ENCODE measurements at places on chromosomes 2 and 18.

DNA sequence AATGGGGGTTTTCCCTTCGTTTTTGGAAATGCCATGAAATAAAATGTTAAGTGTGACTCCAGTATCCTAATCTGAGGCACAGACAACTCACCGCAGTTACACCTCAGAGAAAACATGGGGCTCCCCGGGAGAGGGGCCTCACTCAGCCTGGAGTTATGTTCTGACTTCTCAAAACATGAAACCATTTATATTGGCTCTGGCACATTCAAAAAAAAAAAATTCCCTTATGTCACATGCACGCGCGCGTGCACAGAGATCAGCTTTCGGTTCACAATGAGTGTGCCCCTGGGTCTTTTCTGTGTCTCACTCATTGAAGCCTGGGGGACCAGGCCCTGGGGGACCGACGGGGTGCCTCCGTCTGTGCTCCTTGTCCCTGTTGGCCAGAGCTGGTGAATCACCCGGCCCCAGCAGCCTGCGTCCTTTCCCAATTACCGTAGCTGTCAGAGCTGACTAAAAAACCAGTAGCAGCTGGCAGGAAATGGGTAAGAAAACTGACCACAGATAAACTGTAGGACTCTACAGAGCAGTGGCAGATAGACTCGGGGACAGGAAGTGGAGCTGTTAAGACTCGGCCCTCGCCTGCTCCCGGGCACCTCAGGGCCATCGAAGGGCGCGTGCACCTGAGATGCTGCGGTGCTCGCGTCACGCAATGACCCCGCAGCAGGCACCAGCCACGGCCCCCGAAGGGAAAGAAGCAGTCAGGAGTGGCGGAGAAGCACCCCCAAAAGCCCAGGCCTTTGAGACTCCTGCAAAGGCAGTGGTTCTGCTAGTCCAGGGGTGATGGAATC is 138.3 kb upstream of the ID2 start:
- no peak for DNase-seq

DNA sequence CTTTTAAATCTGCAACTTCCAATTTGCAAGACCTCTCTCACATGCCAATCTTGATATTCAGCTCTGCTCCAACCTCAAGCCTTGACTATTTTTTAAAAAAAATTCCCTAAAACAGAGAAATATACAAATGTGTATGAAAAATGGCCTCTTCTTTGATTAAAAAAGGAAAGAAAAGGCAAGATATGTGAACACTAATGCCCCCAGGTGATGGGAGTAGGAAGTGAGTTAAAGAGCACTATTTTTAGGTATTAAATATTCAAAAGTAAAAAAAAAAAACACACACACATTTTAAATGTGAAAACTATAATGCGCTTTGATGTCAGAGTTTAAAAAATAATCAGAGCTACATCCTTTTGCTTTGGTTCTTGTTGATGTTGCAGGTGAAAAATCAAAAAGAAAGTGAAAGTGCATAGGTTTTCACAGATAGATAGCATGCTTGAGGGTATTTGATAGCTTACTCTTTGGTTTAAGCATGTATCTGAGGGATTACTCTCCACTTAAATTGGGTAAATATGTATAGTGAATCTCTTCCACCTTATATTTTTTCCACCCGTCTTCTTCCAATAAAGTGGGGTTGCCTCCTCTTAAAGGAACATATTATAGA is 406.0 kb upstream of the POU3F3 start:
- DNase-seq, result no peak

DNA sequence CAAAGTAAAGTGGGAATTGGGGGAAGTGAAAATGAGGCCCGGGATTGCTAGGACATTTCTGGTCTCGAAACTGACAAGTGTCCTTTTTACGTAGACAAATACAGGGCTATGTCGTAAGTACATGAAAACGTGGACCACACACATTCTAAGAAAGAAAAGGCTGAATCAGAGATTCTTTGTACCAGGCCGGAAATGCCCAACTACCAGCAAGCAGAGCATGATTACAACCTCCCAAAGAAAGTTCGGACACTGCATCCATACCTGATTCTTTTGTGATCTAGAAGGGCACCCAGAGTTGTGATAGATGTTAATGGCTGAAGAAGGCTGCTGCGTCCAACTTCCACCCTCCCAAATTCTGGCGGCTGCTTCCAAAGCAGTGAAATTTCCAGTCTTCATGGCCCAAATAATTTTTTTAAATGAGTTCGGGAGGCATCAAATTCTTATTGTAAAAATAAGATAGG is 1.7 kb downstream of the RBMS1 start:
- no peak for DNase-seq

DNA sequence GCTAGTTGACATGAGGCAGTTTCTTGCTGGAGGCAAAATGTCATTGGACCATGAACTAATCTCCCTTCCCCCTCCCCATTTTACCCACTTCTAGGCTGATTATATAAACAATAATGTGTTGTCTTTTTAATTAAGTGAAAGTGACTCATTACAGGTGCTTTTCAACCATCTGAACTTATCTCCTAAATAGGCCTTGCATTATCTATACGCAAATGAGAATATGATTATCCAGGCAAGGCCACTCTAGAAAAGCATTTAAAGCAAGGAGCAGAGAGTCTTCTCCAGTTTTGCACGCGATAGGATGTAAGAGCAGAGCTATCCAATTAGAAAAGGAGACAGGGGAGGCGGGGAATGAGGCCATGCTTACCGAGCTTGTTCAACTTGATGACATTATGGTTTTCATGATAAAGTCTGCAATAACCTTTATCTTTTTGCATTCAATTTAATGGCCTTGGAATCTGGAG is 286.1 kb upstream of the SIX3 start:
- no peak for DNase-seq

- DNase-seq, result no peak
Measured at GRCh38 chr2:137221797-137222492, 456.6 kb downstream of the THSD7B start.

DNA sequence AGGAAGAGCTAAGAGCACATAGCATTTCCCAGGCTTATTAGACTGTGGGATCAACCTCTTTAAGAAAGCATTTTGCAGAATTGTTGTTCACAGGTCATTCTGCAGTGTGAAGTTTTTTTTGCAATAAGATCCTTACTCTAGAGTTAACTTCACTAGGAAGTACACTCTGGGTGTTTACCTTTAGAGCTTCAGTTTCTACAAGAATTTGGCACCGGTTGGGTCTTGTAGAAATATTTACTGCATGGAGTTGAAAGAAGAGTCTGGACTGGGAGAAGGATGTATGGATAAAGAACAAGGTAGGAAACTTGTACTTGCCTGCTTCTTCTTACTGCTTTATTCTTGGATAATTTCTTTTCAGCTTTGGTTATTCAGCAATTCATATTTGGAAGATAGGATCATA is 944.9 kb upstream of the GYPC start:
- no peak for DNase-seq

DNA sequence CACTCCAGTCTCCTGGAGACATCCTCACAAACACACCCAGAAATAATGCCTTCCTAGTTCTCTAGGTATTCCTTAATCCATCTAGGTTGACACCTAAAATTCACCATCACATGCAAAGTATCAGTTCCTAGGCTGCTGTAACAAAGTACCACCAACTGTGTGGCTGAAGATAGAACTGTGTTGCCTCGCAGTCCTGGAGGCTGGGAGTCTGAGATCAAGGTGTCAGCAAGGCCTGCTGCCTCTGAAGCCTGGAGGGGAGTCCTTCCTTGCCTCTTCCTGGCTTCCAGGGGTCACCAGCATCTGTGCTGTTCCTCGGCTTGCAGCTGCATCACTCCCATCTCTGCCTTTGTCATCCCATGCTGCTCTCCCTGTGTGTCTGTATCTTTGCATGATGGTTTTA is 36.3 kb upstream of the TMEM131 start:
- no peak for DNase-seq

DNA sequence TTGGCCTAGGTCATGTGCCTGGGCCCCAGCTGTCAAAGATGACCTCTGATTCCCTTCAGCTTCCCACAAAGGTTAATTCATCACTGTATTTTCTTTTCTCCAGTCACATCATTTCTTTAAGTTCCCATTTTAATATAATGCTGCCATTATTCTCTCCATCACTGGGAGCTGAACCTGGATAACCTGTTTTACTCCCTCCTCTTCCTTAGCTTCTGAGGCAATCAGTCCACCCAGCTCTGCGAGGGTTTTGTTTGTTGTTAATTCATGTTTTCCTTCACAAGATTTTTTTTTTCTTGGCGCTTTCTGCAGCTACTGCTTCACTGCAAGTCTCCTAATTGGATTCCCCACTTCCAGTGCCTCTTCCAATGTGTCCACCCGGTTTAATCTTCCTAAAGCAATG is 5.1 kb upstream of the EML4 start:
- DNase-seq, result no peak

DNA sequence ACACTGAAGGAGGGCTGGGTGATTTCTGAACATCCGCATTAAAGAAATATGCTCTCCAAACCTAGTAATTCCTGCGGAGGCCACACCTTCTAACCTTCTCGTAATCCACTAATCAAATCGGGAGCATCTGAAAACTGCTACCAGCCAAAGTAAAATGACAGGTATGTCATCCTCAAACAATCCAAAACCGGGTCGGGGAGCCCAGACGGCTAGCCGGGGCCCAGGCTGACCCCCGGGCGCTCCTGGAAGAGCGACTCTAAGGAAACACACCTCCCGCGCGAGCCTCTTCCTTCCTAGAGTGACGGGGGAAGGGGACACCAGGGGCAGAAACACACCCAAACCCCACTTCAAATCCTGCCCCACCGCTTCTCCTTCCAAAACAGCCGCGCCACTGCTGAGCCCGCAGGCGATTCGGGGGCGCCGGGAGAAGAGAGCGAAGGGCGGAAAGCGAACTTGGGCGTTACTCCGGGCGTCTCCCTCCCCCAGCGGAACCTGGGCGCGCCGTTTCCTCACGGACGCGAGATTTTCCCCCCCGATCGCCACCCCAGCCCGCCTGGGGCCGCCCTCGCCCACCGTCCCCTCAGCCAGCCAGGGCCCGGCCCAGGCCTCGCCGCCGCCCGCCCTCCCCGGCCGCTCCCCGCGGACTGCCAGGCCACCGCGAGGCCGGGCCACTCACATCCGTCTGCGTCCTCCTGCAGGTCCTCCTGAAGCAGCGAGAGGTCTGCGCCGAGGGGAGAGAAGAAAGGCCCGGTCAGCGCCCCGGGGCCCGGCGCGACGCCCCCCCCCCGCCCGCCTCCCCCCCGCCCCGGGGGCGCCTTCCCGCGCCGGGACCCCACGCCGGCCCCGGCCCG is 584 bp downstream of the PPP4R1 start:
- peak; percentile 9 for DNase-seq

Measured in activated T-cell treated with anti-CD3 and anti-CD28 coated beads for 4 hours (primary cell).